Right ventricle myocardium superior (tissue), 1 donor: ENCODE measurements at places on chromosomes 11 and 22. TPM values are rescaled to one million over a fixed set of nuclear protein-coding genes. Genes with fewer than 3 reads are reported as not detected.

Gene GGTLC2
- total RNA-seq, result not detected

Gene PNPLA5
- not detected for total RNA-seq

Gene MICALL1
- 13.5 TPM for total RNA-seq

Gene VPS51
- total RNA-seq, result 88.1 TPM

Gene FAT3
- 0.24 TPM for total RNA-seq

Gene OR5D16
- total RNA-seq, result not detected

Gene TMEM45B
- total RNA-seq, result not detected

Gene LRRC74B
- total RNA-seq, result not detected

Gene KCNQ1
- 33.4 TPM for total RNA-seq

Gene OR6T1
- not detected for total RNA-seq

Gene SCUBE1
- total RNA-seq, result 0.24 TPM

Gene OR56B4
- total RNA-seq, result not detected

Gene SEZ6L
- total RNA-seq, result 0.11 TPM

Gene DSCAML1
- 0.83 TPM for total RNA-seq

Gene PARVG
- total RNA-seq, result 3.5 TPM

Gene MAPK11
- 8.5 TPM for total RNA-seq

Gene OOSP2
- not detected for total RNA-seq

Gene OR10A2
- not detected for total RNA-seq

Gene OR51B4
- total RNA-seq, result not detected

Gene CDK2AP2
- 57.8 TPM for total RNA-seq

Gene SPON1
- 3.0 TPM for total RNA-seq
